ENCODE measurements at places on chromosomes 11 and 22. TPM values are rescaled to one million over a fixed set of nuclear protein-coding genes. Genes with fewer than 3 reads are reported as not detected.

DNA sequence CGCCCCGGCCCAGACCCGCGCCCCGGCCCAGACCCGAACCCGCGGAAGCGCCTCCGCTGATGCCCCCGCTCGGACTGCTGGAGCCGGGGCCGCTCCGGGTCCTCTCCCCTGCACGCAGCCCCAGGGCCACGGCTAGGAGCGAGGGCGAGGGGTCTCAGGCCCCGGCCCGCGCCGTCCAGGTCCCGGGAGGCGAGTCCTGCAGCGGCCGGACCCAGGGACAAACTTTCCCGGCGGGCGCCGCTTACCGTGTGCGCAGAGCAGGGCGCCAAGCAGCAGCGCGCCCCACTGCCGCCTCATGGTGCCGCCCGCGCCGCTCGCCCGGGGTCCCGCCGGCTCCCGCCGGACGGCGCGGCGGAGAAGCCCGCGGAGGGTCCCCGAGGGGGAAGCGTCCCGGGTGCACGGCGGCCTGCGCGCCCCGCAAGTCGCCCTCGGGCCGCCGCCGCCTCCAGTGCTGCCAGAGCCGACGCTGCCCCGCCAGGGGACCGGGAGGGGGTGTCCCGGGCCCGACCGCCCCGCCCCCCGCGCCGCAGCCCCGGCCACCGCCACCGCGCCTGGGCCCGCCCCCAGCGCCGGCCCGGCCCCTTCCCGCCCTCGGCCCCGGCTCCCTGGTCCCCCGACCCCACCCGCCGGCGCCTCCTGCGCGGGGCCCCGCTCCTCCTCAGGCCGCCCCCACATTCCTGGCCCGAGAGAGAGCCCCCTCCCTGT, at the start of gene LRP4:
TSS of gene LRP4 (minus strand) at position 468 of the 705 bp plus-strand sequence. CDS start at position 297, 171 bp downstream.
- DNase-seq: peak; percentile 82

DNA sequence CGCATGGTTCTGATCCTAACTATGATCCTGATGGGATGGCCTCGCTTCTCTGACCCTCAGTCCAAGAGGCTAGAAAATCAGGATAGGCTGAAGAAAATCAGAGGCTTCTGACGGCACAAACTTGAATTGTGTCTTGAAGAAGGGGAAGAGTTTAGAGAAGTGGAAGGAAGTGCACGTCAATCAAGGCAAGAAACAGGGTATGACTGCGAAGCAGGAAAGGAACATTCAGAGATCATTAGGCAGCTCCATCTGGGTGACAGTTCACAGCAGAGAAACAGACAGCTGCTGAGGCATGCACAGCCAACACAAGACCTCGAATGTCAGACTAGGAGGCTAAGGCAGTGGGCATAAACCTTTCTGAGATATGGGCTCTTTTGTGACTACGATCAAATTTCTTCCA, 29.3 kb downstream of the CLPB start:
- DNase-seq: no peak

- DNase-seq: no peak
These were observed 42.0 kb upstream of the TENM4 start for GRCh38 chr11:79482800-79483199.

DNA sequence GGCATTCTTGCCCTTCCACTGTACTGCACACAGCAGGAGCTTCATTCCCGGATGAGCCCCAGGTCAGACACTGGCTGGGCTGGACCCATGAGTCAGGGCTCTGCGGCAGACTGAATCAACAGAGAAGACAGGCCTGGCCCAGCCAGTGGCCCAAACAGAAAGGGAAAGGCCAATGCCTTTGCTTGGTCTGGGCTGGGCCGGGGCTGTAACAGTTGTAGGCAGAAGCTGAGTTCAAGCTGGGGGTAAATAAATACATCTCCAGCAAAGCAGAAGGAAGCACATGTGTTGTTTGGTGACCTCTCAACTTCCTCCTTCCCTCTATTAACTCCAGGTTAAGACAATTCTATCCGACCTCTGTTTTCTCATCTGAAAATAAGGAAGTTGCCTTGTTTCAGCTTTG, 1.8 kb upstream of the SMIM35 start:
- DNase-seq: no peak

Gene CHRDL2
- total RNA-seq: 2.0 TPM

GRCh38 chr11:528815-529727, 6.3 kb downstream of the HRAS start:
- DNase-seq: no peak

Gene CHST1
- total RNA-seq: 2.8 TPM

DNA sequence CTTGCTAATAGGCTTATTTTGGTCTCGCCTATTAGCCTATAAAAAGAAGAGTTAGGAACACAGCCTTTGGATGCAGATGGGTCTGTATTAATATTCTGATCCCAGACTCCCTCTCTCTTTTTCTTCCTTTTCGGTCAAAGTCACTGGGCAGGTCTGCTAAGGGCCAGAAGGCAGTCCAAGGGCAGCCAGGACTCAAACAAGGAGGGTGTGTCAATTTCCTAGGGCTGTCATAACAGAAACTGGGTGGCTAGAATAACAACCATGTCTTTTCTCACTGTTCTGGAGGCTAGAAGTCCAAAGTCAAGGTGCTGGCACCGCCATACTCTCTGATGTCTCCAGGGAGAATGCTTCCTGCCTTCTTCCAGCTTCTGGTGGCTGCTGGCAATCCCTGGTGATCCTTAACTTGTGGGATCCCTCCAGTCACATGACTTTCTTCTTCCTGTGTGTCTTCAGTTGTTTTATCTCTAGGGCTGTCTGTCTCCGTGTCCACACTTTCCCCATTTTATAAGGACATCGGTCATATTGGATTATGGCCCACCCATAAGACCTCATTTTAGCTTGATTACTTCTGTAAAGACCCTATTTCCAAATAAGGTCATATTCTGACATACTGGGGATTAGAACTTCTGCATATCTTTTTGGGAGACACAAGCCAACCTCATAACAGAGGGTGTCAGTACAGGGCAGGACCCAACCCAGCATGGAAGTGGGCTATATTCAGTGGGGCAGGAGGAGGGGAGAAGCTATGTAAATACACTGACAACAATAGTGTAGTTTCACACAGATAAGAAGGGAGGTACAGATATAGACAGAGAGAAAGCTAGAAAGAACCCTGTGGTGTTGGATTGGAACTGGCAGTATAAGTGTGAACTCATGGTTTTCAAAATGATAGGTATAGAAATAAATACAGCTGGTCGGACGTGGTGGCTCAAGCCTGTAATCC, 5.9 kb upstream of the CSF2RB start:
- DNase-seq: no peak

Gene ZNF280A
- not detected for total RNA-seq

GRCh38 chr11:75346912-75347647, 4.4 kb downstream of the ARRB1 start:
- no peak for DNase-seq

Gene C22orf31
- not detected for total RNA-seq

GRCh38 chr11:29432719-29433325, 584.0 kb downstream of the KCNA4 start:
- no peak for DNase-seq

Gene ADM2
- 8.0 TPM for total RNA-seq

DNA sequence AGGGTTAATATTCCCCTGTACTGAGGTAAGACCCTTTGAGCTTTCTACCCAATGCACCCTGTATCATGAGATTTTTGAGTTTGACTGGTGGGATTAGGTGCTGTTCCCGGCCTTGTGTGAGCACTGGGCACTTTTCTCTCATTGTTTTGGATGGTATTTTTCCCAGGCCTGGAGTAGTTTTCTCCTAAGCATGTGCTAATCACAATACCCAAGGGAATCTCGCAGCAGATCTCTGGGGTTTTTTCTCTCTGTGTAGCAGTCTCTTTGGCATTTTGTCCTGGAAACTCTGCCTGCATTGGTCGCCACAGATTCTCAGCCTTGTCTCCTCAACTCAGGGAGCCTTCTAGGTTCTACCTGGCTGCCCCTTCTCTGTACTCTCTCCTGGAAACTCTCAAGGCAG, 19.9 kb downstream of the IGHMBP2 start:
- DNase-seq: no peak

DNA sequence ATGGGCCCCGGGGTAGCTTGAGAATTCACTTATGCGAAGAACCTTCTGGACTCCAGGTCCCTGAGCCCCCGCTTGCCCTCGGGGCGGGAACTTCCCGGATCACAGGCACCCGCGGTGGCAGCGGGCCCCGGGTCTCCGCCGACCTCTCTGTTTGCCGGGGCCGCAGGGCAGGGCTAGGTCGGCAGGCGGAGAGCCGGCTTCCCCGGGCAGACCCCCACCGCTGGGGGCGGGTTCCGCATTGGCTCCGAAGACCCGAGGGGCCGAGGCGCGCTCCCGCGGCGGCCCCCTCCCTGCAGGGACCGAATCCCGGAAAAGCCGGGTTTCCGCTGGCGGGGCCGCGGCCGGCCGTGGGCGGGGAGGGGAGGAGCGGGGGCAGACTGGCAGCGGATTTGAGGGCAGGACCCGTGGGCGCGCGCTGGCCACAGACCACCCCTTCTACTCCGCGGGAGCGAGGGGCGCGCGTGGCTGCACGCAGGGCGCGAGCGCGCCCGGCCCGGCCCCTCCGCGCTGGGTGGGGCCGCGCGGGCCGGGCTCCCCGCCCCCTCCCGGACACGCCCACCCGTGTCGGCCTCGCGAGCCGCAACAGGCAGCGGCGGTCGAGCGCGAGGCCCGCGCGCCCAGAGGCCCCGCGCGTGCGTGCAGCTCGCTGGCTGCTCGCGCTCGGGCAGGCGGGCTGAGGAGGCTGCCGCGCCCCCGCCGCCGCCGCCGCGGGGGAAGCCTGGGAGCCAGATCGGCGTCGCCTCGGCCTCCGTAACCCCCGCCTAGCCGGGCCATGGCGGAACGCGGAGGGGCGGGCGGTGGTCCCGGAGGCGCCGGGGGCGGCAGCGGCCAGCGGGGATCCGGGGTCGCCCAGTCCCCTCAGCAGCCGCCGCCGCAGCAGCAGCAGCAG, at the start of gene PACS1:
TSS of gene PACS1 (plus strand) at position 558 of the 889 bp plus-strand sequence. CDS start at position 773, 215 bp downstream.
- peak; percentile 68 for DNase-seq

Gene GVQW3
- 3.4 TPM for total RNA-seq

DNA sequence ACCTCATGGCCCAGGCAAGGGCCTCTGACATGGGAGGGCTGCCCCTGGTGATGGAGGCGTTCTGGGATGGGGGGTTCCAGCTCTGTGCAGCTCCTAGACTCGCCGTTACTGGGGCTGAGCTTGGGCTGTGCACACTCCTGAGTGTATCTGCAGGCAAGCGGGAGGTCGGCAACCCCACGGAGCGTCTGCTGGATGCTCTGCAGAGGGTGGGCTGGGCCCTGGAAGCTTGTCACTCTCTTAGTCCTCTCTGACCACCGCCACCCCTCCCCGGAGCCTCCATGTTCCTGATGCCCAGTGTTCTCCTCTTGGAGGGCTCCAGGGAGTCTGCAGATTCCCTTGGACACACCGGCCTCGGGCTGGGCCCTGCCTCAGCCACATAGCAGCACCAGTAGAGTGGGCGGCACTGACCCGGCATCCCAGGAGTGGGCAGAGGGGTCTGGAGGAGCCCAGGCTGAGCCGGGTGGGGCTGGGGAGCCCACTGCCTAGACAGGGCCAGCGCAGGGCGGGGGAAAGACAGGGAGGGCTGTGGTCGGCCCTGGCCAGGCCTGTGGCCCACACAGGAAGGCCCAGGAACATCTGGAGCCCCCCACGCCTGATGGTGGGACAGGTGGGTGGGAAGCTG, 20.6 kb upstream of the MUC5B start:
- no peak for DNase-seq

- no peak for DNase-seq
These were observed 57.0 kb downstream of the PDE2A start for GRCh38 chr11:72617080-72617762.

DNA sequence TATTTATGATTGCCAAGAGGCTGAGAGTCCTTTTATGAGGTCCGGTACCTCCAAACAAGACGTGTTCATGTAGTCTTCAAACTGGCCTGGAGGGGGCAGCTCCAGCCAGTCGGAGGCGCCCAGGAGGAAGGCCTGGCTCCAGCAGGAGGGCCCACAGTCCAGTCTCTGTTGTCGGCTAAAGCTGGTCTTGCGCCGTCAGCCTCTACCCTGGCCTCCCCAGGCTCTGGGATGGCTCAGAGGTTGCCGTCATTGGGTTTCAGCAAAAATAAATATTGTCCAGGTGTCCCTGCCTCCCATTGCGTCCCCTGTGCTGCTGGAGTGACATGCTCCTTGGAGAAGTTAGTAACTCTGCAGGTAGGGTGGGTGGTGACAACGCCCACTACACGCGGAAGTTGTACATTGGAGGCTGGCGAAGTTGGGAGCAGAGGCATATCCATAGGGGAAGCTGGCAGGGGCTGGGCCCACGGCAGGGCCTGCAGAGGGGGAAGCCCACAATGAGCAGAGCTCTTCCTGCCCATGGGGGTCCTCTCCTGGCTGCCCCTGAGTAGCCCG, 1.0 kb upstream of the SLC25A1 start:
- DNase-seq: peak; percentile 87

- no peak for DNase-seq
These were observed 43.2 kb upstream of the RDX start for GRCh38 chr11:110339456-110340250.

DNA sequence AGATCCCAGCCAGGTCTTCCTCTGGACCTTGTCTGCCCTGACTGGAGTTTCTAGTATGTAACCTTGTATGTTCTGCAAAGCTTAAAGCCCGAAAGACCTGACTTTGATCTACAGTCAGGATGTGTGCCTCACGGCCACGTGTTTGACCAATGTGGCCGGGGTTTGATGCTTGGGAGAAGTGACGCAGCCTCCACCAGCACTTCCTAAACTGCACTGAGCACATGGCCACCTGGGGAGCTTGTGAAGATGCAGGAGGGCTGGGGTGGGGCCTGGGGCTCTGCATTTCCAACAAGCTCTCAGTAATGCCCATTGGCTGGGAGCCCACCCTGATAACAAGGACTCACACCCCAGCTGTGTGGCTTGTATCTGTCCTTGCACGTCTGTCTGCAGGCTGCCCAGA, 53.2 kb downstream of the NAT10 start:
- no peak for DNase-seq

- DNase-seq: no peak
These were observed 1236.4 kb downstream of the FAM181B start for GRCh38 chr11:81497202-81497804.

- no peak for DNase-seq
These were observed 24.6 kb downstream of the PPIL2 start for GRCh38 chr22:21690401-21690801.

DNA sequence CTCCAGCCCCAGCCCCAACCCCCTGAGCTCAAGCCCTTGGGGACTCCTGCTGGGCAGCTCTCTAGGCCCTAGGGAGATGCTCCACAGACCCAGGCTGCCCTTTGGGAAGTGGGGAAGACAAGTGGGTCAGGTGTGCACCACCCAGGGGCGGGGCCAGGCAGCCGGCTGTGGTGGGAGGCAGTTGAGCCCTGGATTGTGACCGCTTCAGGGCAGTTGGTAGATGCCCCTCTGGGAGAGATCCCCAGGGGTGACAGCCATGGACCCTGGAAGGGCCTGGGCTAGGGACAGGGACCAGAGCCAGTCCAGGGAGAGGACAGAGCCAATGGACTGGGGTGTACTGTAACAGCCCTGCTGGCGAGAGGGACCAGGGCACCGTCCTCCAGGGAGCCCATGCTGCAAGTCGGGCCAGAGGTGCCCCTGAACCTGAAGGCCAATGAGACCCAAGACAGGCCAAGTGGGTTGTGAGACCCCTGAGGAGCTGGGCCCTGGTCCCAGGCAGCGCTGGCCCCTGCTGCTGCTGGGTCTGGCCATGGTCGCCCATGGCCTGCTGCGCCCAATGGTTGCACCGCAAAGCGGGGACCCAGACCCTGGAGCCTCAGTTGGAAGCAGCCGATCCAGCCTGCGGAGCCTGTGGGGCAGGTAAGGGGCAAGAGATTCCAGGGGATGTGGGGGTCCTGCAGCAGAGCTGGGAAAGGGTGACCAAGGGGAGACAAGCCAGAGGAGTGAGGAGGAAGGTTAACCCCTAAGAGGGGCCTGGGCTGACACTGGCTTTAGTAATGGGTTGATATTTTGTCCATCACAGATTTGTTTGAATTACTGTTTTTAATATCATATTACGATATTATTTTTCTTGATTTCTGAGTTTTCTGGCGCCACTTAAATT, at the start of gene IGLL5:
TSS of gene IGLL5 (plus strand) at position 196 of the 883 bp plus-strand sequence. CDS start at position 434, 238 bp downstream.
- no peak for DNase-seq

Gene UBQLN3
- 0.35 TPM for total RNA-seq

All from kidney (tissue), 22 donors.